ENCODE measurements at places on chromosomes 6 and 20. TPM values are rescaled to one million over a fixed set of nuclear protein-coding genes. Genes with fewer than 3 reads are reported as not detected.

DNA sequence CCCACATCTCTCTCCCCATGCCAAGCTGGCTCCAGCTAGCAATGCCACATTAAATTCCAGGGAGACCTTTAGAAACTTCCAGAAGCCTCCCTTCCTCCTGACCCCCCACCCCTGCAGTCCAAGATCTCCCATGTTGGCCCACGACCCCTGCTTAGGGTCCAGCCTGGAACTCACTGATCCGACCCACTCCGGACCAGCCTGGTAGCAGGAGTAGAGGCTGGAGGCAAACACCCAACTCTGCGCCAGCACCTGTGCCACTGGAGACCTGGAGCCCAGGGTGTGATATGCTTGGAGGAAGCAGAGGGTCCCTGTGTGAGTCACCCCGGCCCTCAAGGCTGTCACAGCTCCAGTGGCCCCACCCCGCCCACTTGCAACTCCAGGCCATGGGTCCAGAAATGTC is 3.3 kb upstream of the ULBP1 start:
- peaks cover 24% of the 10 kb centered on the region for H3K4me1 ChIP-seq
- H3K4me3 ChIP-seq = no peak overlapping the region
- no peaks in the 10 kb centered on the region for H3K36me3 ChIP-seq
- peaks cover 18% of the 10 kb centered on the region for H3K27me3 ChIP-seq
- DNase-seq = no peak

The NMBR gene
- total RNA-seq = not detected

DNA sequence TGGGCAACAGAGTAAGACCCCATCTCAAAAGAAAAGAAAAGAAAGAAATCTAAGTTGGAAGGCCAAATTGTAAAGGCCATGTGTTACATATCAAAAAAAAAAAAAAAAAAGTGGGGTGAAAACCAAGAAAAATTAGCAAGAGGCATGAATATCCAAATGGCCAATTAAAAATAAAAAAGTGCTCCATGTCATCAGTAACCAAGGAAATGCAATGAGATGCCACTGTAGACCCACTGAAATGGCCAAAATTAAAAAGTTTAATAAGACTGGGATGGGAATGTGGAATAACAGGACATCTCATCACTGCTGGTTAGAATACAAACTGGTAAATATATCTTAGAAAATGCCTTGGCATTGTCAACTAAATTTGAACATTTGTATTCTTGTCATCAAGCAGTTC is 30.1 kb upstream of the BCLAF1 start:
- no peaks in the 10 kb centered on the region for H3K27me3 ChIP-seq
- H3K36me3 ChIP-seq = no peaks in the 10 kb centered on the region
- no peak overlapping the region for H3K4me3 ChIP-seq
- no peak for DNase-seq

The HCRTR2 gene
- total RNA-seq = not detected

The IPCEF1 gene
- total RNA-seq = 34.4 TPM

All from thyroid gland (tissue), 4 donors.